Activated CD4-positive, alpha-beta T cell treated with anti-CD3 and anti-CD28 coated beads for 24 hours (primary cell): ENCODE measurements at places on chromosomes 12 and 14.
A peak's percentile ranks its signal among the peaks of the same experiment; 100 is the strongest.

DNA sequence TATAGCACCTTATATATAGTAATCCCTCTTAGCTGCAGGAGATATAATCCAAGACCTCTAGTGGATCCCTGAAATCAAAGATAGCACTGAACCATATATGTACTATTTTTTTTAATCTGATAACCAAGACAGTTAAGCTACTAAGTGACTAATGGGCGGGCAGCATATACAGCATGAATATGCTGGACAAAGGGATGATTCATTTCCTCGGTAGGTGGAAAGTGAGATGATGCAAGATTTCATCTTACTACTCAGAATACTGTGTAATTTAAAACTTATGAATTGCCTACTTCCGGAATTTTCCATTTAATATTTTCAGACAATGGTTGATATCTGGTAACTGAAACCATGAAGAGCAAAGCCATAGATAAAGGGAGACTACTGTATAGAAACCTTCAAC is 36.2 kb downstream of the PRMT8 start:
- no peak for DNase-seq

DNA sequence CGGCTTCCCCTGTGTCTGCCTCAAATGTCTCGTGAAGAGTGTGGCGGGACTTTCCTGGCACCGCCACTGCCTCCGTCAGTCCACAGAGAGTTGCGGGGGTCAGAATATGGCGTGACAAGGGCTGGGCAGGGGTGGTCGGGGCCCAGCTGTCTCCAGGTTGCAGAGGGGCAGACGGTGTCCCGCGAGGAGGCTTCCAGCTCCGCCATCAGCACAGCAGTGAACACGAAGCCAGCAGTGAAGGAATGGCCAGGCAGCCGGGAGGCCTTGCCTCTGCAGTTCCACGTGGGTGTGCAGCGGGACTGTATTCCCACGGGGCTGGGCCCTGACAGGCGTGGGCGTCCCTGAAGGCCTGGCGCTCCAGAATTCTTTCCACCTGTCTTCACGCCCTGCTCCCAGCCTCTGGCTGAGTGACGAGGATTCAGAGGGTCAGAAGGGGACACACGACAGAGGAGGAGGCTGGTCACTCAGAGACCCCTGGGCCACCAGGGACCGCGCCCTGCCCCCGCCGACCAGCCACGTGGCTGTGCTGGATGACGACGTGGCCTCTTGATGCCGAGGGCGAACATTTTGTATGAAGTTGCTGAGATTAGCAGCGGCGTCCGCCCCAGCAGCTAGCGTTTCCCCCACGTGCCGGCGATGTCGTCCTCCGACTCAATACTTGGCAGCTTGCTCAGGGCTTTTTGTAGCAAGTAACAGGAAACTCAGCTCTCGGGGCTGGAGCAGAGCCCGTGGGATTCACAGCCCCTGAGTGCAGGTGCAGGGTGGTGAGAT is 25.0 kb upstream of the GALNT9 start:
- no peak for DNase-seq

- DNase-seq, result no peak
Measured at GRCh38 chr14:68634332-68634731, 158.5 kb downstream of the ZFP36L1 start.

DNA sequence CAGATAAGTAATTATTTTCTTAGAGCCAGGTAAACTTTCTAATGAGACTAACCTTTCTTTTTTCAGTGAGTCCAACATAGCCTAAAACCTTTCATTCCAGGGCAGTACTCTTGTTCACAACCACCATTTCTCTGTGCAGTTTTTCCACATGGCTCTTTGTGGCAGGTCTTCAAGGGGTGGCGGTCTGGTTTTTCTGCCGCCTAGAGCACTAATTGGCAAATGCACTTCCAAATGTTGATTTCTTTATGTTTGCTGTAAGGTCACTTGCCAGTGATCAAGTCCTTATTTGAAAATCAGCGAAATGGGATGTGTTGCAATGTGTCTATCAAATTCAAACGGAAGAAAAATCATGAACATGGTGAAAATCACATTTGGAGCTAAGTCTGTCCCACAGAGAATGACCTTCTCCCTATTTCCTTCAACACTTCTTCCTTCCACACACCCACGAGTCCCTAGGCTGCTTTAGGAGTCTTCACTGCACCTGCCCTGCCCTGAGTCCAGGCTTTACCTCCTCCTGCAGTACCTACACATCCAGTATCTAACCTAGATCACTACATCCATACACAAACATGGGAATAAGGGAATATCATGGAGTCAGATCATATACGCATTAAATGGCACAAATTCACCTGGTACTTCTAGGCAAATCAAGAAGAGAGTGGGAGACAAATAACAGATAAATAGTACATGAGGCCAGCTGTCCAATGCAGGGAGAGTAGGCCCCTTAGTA is 1.9 kb downstream of the SRGAP1 start:
- no peak for DNase-seq

DNA sequence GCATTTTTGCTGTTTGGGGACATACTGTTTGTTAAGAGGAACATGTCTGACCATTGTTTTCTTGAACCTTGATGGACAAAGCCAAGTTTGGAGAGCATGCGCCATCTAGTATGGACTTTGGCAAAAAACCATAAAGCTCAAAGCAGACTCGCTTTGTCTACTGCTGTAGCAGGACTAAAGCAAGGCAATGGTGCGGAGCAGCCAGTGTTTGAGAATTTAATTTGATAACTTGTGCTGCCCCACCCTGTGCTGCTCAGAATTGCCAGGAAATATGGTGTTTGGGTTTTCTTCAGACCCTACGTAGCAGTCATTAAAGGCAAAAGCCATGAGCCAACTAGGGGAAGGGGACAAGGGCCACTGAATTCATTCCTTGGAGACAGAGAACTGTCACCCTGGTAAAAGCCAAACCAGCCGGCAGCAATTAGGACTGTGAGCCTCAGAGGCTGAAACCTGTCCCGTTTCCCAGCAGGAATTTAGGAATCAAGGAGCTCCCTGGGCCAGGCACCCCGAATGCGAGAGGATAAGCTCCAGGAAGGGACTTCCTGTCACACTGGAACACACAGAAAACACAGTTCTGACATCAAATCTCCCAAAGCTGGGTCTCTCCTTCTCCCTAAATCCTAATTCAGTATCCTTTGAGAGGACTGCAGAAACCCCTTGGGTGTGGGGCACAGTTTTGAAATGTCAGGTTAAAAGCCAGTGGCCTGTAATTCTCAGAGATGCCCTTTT is 1.1 kb downstream of the AVIL start:
- DNase-seq, result no peak

GRCh38 chr14:75495399-75495798 is 26.9 kb upstream of the BATF start:
- DNase-seq, result no peak

- DNase-seq, result peak; percentile 45
Measured at GRCh38 chr12:130870442-130871285, 1.2 kb upstream of the RAN start.

- DNase-seq, result no peak
Measured at GRCh38 chr12:12441843-12442461, 85.1 kb downstream of the BORCS5 start.

- DNase-seq, result no peak
Measured at GRCh38 chr14:57979376-57980048, 113.6 kb upstream of the SLC35F4 start.

DNA sequence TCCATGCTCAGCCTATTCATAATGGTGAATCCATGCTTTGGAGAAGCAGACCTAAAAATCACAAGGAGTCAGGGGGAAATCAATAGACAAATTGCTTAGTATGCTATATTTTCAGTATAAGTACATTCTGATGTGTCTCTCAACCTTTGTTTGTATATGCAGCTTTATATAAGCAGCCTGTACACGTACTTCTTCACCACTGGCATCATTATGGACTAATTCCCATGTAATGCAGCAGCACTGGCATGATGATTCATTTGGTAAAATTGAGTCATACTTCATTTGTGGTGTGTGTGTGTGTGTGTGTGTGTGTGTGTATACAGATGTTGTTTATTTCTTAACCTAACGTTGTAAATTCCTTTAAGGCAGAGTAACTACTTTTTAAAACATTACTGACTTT is 10.9 kb downstream of the DCP1B start:
- no peak for DNase-seq

DNA sequence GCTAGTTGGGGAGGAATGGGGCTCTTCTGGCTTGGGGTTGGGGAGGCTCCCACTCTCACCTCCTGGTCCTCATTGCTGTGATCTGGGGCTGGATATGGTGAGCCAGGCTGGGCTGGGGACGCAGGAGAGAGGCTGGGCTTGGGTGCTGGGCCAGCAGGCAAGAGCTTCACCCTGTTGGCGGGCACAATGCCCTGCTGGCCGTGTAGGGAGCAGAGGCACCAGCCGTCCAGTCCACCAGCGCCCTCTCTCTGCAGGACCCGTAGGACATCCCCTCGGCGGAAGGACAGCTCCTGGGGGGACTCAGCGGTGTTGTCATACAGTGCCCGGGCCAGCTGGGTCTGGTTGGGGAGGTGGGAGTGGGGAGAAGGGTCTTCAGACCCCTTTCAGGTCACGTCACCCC is 4.5 kb downstream of the EFS start:
- no peak for DNase-seq

GRCh38 chr12:131684015-131684725 is 26.7 kb upstream of the SFSWAP start:
- DNase-seq, result no peak

DNA sequence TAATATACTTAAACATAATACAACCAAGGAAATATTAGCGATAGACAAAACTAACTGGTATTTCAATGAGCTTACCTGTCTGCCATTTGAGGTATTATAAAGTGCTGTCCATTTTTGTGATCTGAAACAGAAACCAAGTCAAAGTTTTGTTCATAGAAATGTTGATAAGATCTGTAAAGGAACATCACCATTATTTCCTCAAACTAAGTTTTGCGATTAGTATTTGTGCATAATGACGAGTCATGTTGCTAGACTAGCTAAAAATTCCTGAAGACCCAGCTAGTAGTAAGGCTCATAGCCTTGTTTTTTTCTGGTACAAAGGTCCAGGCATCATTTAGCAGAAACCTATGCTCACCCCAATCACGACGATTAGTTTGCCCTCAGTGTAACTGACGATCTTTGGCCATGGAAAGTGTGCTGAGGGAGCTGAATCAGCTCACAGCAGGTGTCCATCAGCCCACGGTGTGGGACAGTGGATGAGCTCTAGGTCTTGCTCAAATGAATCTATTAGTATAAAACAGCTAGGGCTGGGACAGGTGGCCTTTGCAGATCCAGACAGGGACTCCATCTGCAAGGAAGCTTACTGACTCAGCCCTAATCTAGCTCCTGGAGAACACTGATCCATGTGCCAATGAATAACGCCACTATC is 28.7 kb downstream of the GIT2 start:
- no peak for DNase-seq

GRCh38 chr12:31470459-31470858 is 120.5 kb downstream of the DENND5B start:
- DNase-seq, result no peak

DNA sequence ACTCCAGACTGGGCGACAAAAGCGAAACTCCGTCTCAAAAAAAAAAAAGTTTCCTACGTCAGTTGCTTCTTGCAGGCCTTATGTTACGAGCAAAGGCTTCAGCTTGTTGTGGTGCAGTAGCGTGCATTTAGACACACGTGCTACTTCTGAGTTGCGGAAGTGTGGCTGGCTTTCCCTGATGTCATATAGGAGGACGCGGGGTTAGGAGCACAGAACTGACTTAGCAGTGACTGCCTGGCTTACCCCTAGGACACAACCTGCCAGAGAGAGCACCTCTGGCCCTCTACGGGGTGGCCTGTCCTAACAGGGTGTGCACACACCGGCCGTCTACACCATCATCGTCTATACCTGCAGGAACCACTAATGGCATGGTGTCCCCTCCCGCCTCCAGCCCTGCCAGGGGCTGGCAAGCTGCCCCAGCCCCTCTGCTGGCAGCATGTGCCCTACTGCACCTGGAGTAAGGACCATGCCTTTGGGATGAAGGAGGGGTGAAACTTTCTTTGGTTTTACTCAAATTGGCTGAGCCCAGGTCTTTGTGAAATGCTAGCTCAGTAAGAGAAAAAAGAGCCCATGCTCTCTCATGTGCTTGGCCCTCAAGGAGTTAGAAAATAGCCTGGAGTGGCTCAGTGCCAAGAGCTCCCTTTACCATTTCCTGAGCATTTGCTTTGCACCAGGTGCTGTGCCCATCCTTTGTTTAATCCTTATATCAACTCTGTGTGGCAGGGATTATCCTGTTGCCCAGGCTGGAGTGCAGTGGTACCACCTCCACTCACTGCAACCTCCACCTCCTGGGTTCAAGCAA is 1.7 kb upstream of the GPR68 start:
- peak; percentile 54 for DNase-seq

DNA sequence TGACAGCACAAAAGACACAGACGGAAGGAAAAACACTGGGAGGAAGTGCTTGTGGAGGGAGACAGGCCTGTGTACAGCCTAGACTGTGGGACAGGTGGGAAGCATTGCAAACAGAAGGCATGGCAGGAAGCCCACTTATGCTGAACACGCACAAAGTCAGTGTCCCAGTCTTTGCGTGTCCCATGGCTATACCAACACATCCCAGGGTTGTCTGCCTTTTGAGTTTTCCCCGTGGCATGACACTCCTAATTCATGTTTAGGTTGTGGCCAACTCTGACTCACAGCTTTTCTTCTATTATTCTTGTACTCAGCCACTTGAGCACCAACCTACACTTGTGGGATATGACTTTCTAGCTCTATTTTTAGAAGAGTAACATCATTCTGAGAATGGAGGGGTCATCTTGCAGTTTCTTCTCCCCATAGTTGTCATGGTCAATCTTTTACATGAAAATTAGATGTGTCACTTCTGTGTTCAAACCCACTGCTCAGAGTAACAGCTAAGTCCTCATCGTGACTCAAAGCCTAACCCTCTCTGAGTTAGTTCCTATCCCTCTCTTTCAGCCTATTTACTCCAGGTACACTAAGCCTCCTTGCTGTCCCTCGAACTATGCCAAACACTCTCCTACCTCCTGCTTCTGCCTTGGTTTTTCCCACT is 27.5 kb upstream of the JPH4 start:
- DNase-seq, result no peak

DNA sequence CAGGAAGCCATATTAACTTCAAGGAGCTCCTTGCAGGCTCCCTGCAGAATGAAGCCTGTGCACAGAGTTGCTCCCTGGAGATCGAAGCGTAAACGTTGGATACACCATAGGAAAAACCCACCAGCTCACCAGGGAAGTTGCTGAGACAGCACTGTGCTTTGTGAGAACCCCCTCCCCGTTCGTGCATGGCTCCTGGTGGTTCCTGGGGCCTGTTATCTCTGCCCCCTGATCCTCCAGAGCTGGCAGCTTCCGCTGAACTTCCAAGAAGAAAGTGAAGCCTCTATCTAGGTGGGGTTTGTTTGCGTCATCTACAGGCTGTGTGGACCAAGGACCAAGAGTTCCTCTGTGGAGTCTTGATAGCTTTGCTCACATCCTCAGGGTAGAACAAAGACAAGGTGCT is 2.4 kb upstream of the CCDC85C start:
- no peak for DNase-seq

DNA sequence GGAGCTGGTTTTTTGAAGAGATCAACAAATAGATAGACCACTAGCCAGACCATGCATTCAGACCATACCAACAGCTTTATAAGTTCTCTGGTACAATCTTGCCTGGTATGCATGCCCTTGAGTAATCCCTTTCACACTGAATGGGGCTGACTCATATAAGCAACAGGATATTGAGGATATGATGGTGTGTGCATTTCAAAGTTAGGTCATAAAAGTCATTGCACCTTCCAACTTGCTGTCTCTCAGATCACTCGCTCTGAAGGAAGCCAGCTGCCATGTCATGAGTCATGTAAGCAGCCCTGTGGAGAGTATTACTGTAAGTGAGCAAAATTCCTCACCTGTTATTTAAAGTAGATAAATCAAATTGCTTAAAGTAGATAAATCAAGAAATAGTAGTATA is 45.0 kb upstream of the OR6J1 start:
- no peak for DNase-seq
